ENCODE measurements at places on chromosomes 7 and 10. TPM values are rescaled to one million over a fixed set of nuclear protein-coding genes. Genes with fewer than 3 reads are reported as not detected.

VWA2 gene
- total RNA-seq = not detected

GRCh38 chr7:158431055-158431940 is 156.3 kb downstream of the PTPRN2 start:
- DNase-seq = no peak

LBX1 gene
- 17.5 TPM for total RNA-seq

PTN gene
- not detected for total RNA-seq

- no peak for DNase-seq
Measured at GRCh38 chr10:112957640-112958092, 7.6 kb downstream of the TCF7L2 start.

IFIT1B gene
- not detected for total RNA-seq

DNA sequence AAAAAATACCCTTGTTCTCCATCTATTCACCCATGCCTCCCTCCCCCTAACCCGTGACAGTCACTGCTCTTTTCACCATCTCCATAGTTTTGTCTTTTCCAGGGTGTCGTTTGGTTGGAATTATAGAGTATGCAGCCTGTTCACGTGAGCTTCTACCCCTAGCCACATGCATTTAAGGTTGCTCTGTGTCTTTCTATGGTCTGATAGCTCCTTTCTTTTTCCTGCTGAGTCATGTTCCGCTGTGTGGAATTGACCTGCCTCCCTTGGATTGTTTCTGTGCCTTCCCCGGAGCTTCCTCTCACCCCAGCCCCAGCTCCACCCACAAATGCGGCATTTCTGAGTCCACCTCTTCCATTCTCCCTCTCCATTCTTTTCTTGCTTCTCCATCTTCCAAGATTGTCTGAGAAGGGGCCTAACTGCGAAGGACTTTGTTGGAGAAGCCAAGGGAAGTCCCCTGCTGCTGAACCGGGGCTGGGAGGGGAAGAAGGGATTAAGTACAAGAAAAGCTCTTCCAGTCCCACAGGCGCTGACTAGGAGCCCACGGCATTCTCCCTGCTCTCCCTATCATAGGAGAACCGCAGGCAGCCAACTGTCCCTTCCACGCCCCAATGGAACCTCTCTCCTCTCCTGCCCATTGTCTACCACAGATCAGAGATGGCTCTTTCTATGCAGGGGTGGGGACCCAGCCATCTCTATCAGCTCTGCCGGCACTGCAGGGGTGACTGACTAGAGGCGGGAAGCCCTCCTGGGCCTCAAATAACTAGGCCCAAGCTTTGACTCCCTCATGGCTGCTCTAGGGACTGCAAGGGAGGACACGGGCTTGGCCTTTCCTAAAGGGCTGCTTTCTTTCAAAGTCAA is 87.5 kb upstream of the ANLN start:
- DNase-seq = no peak

- no peak for DNase-seq
Measured at GRCh38 chr7:110831419-110831818, 259.5 kb upstream of the LRRN3 start.

- no peak for DNase-seq
Measured at GRCh38 chr7:94368371-94368791, 26.3 kb upstream of the COL1A2 start.

CYP3A7 gene
- total RNA-seq = not detected

DNA sequence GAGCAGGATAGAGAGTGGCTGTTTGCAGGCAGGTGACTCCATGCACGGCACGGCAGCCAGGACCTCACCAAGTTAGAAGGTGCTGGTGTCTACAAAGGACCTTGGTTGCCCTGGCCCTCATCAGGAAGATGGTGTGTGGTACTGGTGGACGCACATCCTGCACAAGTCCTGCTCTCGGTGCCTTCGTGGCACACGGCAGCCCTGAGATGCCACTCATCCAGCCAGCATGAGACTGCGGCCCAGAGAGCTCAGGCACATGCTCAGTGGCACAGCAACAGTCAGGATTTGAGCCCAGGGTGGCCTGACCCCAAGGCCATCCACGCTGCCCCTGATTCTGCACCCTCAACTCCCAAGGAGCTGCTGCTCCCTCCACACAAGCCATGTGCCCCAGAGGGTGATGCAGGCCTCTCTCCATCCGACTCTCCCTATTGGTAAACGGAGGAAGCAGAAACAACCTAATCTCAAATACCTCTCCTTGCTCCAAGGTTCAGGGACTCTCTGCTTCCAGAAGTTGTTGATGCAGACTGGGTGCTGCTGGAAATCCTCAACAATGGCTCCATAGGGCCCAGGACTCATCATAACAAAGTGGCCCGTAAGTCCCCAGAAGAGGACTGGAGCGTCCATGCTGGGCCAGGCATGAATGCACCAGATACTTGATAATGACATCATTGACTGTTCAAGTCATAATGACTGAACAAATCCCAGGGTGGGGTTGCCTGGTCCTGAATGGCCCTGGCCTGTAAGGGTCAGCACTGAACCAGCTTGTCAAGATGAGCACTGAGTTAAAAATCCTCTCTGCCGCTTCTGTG is 93.6 kb downstream of the ARHGAP22 start:
- DNase-seq = no peak

- DNase-seq = no peak
Measured at GRCh38 chr10:1210667-1211066, 154.5 kb downstream of the WDR37 start.

GRCh38 chr10:47152861-47153349 is 147.1 kb upstream of the GDF10 start:
- DNase-seq = no peak

GRCh38 chr7:117098457-117098856 is 145.2 kb downstream of the ST7 start:
- peak; percentile 54 for DNase-seq

GRCh38 chr7:70347463-70348254 is 749.4 kb downstream of the AUTS2 start:
- no peak for DNase-seq

DNA sequence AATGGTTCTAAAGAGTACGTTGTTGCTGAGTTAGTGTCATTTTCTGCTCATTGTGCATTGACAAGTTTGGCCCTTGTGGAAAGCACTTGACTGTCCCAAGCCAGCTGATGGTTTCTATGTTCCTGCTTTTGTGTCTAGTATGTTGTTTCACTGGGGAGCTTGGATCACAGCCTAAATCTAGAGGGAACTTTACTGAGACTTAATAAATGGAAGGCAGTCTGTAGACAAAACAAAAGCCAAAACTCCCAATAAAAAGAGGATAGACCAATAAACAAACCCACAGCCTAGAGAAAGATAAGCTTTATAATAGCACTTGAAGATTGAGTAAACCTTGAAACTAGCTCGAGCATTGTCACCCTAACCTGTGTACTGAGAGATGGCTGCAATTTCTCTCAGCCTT is 196.8 kb downstream of the ADRA2A start:
- no peak for DNase-seq

DNA sequence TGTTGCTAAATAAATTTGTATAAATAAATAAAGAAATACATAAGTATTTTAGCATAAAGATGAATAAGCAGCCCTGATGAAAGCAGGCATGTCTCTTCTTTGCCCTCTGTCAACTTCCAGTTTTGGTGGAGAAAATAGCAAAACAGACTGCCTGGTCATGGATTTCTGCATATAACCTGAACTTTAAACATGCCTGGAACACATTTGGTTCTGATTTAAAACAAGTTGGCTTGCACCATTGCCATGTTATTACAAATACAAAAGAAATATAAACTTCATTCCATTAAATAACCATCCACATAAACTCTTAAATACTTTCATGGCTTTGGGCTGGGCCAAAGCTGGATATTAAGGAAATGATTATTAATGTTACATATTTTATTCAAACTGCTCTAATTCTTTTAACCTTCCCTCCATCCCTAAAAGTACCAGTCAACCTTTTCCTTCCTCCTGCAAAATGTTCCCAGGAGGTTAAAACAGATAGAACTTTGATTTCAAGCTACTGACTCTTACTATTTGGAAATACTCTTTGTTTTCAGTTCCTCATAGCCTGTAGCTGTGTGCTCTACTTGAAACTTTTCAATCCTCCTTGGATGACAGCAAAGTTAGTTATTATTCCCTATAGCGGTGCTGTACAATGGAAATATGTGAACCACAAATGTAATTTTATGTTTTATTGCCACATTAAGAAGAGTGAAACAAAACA is 96.3 kb downstream of the BICC1 start:
- no peak for DNase-seq

GRCh38 chr10:58743466-58744115 is 230.9 kb downstream of the BICC1 start:
- no peak for DNase-seq

- DNase-seq = no peak
Measured at GRCh38 chr10:99938563-99938962, 71.2 kb downstream of the DNMBP start.

DNA sequence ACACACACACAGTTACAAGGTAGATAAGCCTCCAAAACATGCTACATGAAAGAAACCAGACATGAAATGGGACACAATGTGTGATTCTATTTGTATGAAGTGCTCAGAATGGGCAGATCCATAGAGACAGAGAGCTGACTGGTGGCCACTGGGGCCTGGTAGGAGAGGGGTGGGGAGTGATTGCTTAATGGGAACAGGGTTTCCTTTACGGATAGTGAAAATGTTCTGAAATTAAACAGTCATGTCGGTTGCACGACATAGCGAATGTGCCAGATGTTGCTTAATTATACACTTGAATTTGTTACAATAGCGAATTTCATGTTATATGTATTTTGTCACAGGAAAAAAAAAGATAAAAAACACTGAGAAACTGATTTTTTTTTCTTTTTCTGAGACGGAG is 122.3 kb downstream of the SPDYE5 start:
- no peak for DNase-seq

HHEX gene
- total RNA-seq = 0.54 TPM

DNA sequence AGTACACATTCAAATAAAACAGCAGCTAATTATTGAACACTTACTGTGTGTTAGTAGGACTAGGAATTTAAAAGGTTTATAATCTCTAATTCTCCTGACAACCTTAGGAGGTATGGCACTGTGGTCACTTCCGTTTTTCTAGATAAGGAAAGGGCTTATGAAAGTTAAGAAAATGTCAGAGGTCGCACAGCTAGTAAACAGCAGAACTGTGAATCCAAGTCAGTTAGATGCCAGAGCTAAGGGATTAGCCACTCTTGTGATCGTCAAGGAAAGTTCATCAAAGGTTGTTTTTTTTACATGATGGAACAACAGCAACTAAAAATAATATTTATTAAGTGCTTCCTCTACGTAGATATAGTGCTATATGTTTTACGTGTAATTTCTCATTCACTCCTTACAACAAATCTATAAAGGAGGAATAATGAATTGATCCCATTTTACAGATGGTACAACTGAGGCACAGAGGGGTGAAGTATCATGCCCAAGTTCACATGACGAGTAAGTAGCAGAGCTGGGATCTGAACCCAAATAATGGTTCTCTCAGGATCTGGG is 84.9 kb downstream of the NAMPT start:
- no peak for DNase-seq

DNA sequence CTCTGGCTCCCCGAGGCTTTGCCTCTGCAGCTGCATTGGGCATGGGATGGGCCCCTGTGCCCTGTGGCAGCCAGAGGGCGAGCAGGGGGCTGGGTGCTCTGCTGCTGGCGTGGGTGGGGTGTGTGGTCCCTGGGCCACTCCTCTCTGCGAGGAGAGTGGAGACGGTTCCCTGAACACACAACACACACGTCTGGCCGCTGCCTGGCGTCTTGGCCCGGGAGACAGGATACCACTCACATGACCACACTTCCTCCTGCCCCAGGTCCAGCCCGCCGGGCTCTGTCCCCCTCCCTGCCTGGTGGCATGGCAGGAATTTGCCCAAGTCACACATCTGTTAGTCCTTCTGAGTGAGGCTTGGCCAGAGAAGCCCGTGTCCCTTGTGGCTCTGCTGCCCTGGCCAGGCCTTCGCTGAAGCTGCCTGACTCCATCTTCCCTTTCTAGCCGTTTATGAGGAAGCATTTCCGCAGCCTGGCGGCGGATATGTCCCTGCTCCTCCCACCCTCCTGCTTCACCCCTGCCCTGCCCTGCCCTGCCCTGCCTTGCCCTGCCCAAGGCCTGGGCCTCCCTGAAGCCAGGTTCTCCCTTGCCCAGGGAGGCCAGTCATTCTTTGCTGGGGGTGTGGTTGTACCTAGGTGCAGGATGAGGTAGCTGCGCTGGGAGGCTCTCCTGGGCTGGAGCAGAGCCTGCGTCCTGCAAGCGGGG is 3.0 kb downstream of the BRI3 start:
- peak; percentile 42 for DNase-seq

HOXA5 gene
- total RNA-seq = 1.6 TPM

- DNase-seq = no peak
Measured at GRCh38 chr10:99916776-99917175, 93.0 kb downstream of the DNMBP start.
